ENCODE measurements at places on chromosomes 5 and 9.

- DNase-seq = no peak
Observed at GRCh38 chr9:129080298-129080600, 662 bp upstream of the DOLPP1 start.

GRCh38 chr5:100861148-100861547 lies 41.9 kb downstream of the ST8SIA4 start:
- no peak for DNase-seq

DNA sequence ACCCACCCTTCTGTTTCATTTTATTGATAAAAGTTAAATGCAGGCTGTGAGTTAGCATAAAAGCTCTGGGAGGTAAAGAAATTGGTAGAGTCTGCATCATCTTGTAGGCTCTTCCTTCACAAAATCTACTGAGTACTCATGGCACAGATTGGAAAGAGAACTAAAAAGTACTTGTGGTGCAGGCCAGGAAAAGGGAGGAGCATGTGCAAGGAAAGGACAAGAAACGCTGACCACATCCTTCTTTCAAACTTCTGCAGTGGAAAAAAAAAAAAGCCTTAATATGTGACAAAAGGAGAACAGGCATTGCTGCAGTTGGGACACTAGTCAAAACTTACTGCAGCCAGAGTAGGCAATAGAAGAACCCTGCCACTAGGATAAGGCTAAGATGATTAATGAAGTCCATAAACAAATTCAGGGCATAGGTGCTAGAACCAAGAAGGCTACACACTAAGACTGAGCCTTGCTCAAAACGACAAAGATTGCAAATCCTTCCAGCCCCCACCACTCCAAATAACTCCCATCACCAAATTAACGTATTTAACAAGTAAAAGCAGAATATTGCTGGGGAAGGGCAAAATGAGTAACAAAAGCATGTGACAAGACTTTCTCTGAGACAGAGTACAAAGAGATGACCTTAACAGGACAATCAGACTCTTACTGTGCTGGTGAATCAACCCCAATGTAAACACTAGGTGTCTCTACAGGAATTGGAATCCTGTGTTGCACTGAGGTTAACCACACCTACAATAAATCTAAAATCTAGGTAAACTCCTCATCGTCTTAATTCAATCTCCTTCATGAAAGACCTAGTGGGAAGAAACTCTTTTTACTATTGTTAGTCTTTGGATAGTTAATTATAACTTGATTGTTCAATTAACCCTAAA lies 1024.8 kb downstream of the TLE1 start:
- no peak for DNase-seq

DNA sequence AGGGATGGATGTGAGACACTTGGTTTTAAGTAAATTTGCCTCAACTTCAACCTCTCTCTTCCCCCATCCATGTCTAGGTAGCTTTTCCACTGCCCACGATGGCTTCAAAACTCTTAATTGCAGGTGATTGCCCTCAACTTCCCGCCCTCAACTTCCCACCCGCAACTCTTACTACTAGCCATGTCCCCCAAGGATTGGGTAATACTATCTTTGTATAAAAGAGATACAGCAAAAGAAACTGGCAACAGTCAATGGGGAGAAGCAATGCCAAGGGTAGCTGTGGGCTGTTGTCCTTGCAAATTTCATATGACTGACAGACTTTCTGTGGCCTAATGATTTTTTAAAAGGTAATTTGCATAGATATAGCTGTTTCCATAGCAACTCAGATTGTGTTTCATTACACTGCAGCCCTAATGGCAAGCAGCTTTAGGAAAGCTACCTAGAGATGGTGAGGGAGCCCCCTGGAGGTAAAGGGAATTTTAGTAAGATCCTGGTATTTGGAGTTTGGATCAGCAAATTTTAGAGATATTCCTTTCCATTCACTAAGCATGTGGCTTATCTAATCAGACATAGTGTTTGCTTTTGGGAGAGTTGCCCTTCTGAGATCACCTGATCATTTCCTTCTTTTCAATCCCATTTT lies 421.5 kb upstream of the DAP start:
- no peak for DNase-seq

- DNase-seq = no peak
Observed at GRCh38 chr9:109014608-109015280, 1.4 kb upstream of the CTNNAL1 start.

DNA sequence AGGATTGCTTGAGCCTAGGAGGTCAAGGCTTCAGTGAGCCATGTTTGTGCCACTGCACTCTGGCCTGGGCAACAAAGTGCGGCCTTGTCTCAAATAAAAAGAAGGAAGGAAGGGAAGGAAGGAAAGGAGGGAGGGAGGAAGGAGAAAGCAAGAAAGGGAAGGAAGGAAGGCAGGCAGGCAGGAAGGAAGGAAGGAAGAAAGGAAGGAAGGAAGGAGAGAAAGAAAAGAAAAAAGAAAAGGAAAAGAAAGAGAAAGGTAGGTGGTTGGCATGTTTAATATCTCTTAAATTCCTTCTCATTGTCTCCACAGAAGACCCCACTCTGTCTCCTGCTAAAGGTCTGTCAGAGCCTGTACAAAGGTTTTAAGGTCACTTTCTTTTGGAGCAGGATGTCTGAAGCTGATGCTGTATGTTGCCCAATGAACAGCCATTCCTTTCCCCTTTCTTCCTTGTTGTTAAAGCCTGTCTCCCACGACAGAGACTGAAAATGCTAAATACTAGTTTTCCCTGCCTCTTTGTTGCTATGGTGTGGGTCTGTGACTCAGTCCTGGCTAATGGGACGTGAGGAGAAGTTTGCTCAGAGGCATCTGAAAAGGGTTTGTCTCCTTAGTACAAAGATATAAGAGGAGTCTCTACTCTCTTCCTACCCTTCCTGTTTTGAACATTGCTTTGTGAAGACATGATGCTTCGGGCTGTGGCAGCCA lies 213.3 kb downstream of the PCSK1 start:
- peak; percentile 5 for DNase-seq

DNA sequence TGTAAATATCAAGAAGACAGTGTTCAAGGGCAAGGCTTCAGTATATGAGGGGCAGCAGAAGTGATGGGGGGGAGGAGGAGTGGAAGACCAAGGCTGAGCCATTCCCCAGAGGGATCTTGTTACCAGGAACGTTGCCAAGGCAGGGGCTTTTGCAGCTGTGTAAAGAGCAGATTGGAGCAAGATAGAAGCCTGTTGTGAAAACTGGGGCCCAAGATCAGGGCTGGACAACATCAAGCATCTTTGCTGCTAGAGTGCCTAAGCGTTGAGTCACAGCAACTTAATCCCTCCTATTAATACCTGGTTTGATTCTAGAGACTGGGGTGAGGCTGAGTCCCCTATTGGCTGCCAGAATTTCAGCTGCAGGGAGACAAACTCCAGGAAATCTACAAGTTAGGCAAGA lies 18.4 kb upstream of the ERCC6L2 start:
- DNase-seq = no peak

DNA sequence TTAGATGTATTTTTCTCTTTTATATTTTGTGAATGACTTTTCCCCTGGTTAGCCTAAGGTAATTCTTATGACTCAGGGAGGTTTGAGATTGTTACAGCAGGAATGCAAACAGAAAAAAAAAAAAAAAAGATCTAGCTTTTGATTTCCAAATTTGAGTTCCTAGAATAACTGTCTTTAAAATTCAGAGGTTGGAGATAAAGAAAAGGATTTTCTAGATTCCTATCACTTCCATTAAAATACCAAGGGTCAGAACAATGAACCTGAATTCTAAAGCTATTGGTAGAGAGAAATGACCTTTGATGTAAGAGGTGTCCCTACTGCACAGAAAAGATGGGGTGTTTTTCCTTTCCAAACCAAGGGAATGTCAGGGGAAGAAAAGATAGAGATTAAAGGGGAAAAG lies 262.5 kb downstream of the DOCK8 start:
- DNase-seq = no peak

- no peak for DNase-seq
Observed at GRCh38 chr5:56981548-56982315, 29.8 kb upstream of the MIER3 start.

DNA sequence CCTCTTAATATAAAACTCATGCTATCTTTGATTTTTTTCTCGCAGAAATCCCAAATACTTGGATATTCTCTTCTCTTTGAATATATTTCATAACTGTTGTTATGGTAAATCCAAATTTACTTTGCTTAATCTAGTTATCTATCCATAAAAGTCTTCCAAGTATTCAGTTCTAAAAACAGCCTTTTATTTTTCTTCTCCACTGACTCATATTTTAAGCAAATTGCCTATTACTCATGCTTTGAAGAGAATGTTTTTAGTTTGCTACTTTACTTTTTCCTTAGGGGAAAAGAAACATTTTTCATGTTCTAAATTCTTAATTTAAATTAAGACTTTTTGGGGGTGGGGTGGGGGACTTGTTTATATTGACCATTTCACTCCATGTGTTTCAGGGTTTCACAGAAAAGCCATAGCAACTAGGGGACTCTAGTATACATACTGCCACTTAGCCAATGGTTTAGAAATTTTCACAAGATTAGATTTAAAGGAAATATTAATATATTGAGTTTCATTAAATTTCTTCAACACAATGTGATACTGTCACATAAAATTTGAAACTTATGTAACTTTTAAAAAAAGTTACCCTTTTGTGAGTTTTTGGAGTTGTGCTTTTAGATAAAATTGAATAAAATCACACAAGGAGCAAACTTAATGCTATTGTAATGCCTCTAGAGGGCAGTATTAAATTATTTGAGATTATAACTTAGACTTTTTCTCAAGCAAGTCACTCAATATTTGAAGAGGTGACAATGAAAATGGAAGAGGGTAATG lies 545.8 kb upstream of the ARRDC3 start:
- no peak for DNase-seq

DNA sequence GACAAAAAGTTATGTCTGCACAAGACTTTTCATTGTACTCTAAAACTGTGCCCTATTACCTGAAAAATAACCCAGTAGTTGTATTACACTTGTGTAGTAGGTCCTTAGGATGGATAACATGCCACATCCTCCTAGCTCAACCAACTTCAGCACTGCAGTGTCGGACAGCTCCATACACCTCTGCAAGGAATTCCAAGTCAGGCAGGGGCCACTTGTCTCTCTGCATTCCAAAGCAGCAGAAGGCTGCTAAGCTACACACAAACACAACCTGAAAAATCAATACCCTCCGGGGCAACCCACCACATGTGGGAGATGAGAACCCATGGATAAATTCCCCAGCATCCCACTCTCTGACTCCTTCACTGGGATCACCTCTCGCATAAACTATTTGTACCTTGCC lies 50.2 kb downstream of the MED10 start:
- DNase-seq = peak; percentile 6

GRCh38 chr9:103225702-103226646 lies 230.8 kb downstream of the CYLC2 start:
- no peak for DNase-seq

GRCh38 chr9:107866711-107867311 lies 377.2 kb upstream of the KLF4 start:
- no peak for DNase-seq

DNA sequence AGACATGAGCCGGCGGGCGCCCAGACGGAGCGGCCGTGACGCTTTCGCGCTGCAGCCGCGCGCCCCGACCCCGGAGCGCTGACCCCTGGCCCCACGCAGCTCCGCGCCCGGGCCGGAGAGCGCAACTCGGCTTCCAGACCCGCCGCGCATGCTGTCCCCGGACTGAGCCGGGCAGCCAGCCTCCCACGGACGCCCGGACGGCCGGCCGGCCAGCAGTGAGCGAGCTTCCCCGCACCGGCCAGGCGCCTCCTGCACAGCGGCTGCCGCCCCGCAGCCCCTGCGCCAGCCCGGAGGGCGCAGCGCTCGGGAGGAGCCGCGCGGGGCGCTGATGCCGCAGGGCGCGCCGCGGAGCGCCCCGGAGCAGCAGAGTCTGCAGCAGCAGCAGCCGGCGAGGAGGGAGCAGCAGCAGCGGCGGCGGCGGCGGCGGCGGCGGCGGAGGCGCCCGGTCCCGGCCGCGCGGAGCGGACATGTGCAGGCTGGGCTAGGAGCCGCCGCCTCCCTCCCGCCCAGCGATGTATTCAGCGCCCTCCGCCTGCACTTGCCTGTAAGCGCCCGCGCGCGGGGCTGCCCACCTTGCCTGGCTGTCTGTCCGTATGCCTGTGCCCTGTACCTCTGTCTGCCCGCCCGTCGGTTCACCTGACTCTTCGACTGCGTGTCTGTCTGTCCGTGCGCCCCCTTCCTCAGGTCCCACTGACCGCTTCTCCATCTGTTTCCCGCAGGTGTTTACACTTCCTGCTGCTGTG lies 412 bp downstream of the FGF18 start:
- peak; percentile 54 for DNase-seq

GRCh38 chr5:44225231-44226160 lies 163.7 kb downstream of the FGF10 start:
- no peak for DNase-seq

- DNase-seq = no peak
Observed at GRCh38 chr9:8860925-8861324, 1061.3 kb upstream of the DMAC1 start.

DNA sequence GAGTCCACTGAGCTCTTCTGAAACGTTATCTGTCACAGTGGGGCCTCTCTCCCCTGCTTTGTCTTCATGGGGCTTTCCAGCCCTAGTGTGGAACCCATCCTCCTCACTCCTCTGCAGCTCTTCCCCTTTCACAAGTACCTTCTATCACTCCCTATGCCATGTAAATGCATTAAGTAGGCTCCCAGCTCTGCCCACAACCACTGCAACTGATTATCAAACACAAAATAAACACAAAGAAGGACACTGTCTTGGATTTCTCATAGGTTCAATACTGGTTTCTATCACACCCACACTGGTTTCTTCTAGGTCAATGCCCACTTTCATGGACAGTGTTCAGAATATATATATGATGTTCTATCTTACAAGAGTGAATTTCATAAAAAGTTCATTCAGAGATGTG lies 139.4 kb downstream of the GNAQ start:
- DNase-seq = no peak

GRCh38 chr5:66653325-66653724 lies 57.1 kb downstream of the MAST4 start:
- no peak for DNase-seq

- DNase-seq = no peak
Observed at GRCh38 chr5:78102500-78102899, 192.0 kb downstream of the AP3B1 start.

DNA sequence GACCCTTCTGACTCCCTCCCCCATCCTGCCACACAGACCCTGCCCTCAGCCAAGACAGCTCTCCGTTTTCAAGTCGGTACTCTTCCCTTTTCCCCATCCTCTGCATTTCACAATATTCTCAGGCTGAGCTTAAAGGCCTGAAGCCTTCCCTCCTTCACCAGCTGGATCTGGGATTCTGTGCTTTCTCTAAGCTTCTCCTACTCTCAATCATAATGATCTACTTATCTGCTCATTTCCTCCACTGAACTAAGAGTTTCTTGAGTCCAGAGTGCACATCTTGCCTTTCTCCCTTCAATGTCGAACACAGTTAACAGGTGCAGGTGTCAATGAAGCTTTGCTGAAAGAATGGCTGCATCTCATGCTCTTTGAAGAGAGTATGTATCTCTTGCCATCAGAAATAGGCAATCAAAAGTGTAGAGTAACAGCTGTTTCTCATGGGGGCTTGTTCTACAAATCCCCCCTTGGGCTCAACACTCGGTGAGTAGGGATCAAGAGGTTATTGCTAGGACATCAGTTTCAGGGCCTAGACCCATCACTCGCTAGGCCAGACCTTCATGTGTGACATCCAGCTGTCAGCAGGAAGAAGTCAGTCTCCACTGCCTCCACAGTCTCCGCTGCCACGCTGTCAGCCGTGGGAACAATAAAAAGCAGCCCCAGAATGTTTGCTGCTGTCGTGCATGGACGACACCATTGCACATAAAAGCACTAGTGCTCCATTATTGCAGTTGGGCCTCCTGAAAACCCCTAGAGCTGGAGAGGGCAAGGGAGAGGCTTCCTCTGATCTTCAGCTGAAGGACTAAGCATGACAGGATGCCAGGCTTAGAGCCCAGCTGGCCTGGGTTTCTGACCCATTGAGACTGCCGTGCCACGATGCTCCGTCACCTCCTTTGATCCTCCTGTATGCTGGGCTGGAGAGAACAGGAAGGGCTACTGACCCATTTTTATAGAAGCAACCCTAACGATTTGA lies 23.7 kb downstream of the TRAF1 start:
- DNase-seq = no peak
